Stimulated activated CD4-positive, alpha-beta T cell treated with anti-CD3 and anti-CD28 coated beads, Interleukin-1b, Interleukin-23, amount 100 ng/mL, for 1 hour (primary cell): ENCODE measurements at places on chromosomes 6 and 20.

GRCh38 chr6:300494-301198 is 8.4 kb downstream of the DUSP22 start:
- DNase-seq: no peak

DNA sequence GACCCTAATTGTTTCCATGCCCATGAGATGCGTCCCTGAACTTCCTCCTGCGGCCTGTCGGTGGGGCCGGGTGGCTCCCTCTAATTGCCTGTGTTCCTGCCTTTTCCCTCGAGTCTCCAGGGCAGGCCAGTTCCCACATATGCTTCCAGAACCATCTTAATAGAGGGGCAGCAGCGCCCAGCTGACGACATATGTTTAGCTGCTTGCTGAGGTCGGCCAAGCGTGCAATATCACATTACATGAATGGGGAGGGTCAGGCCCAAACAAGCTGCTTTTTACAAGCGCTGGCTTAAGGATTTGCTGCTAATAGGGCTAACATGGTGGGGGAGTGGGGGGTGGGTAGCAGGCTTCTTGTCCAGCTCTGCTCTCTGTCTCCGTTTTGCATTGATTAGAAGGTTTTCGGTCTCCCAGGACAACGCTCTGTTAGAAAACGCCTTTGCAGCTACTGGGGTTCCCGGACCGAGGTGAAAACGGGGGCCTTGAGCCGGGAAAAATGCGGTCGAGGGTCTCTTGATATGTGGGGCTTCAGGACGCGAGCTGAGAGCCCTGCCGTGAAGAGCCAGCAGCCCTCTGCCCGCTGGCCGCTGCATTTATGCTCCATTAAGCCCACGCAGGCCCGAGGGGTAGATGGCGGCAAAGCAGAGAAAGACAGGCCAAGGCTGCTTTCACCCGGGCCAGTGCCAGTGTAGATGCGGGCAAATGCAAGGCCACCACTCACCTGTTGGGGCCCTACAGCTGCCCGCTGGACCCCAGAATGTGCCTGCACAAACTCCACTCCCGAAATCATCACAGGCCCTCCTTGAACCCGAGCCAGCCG is 308.5 kb downstream of the BMP7 start:
- no peak for DNase-seq

- DNase-seq: no peak
Observed at GRCh38 chr20:62087632-62088031, 22.0 kb upstream of the TAF4 start.

GRCh38 chr20:14489544-14489943 is 152.1 kb upstream of the FLRT3 start:
- DNase-seq: no peak

GRCh38 chr20:52405417-52405816 is 213.8 kb upstream of the ZFP64 start:
- no peak for DNase-seq

- no peak for DNase-seq
Observed at GRCh38 chr20:20235681-20236080, 132.2 kb upstream of the INSM1 start.

DNA sequence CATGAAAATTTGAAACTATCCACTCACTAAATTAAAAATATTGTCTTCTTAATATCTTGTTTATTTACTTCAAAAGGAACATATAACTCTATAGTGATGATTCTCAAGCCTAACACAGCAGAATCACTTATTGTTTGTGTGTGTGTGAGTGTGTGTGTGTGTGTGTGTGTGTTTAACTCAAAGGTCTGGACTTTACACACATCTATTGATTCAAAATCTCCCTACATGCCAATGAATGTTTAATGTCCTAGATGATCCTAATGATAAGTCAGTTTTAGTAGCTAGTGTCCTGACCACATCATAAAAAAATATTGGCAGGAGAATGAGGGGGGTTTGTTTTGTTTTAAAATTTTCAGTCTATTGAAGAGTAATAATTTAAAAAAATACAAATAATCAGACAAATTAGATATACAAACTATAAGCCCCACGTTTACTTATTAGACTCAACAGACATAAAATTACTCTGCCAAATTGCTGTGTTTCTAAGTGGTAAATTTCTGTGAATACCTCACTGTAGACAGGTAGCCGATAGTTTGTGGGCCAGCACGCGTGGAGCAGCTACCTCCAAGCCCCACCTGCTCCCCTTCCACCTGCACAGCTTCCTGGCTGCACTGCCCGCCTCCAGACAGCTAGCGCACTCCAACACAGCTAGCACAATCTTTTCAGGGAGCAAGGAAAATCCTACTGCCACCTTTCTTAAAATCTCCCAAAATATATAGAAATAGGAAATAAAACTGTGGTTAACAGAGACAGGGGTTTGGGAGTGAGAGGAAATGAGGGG is 349.6 kb downstream of the PKHD1 start:
- no peak for DNase-seq

- no peak for DNase-seq
Observed at GRCh38 chr20:11108102-11108810, 434.5 kb upstream of the JAG1 start.

- DNase-seq: no peak
Observed at GRCh38 chr6:159169557-159170332, 545 bp downstream of the FNDC1 start.
